ENCODE measurements at places on chromosomes 6 and 20.

DNA sequence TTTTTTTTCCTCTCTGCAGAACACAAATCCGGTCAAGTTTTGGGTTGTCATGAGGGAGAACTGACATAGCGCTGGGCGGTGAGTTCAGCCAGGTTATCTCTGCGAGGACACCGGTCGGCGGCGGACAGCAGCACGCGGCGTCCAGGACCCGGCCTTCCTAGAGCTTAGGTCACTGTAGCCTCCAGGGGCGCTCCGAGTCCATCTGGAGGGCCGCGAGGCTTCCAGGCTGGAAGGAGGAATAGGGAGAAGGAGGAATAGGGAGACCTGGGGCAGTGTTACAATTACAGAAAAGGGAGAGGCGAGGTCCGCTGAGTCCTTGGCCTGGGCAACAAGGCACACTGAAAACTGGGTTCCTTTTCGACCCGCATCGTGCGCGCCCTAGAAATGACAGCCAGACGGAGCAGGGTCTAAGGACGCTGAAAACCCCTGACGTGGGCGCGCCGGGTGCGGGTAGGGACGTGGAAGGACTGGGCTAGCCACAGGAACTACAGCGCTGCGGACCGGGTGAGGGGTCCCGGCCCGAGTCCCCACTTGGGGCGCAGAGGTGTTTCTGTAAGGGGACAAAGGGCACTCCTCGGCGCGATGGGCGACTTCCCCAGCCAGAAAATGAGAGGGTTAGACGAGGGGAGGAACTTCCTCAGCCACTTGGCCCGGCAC, 536 bp upstream of the FNDC1 start:
- DNase-seq, result no peak

- no peak for DNase-seq
These were observed 34.8 kb downstream of the SLC35D3 start for GRCh38 chr6:136956590-136957544.

DNA sequence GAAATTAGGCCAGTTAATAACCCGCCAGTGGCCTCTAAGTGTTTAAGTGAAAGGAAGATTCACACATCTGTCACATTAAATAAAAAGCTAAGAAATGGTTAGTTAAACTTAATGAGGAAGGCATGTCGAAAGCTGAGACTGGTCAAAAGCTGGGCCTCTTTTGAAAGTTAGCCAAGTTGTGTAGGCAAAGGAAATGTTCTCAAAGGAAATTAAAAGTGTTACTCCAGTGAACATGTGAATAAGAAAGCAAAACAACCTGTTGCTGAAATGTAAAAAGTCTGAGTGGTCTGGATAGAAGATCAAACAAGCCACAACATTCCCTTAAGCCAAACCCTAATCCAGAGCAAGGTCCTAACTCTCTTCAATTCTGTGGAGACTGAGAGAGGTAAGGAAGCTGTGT, 10.9 kb upstream of the MTRF1L start:
- no peak for DNase-seq

DNA sequence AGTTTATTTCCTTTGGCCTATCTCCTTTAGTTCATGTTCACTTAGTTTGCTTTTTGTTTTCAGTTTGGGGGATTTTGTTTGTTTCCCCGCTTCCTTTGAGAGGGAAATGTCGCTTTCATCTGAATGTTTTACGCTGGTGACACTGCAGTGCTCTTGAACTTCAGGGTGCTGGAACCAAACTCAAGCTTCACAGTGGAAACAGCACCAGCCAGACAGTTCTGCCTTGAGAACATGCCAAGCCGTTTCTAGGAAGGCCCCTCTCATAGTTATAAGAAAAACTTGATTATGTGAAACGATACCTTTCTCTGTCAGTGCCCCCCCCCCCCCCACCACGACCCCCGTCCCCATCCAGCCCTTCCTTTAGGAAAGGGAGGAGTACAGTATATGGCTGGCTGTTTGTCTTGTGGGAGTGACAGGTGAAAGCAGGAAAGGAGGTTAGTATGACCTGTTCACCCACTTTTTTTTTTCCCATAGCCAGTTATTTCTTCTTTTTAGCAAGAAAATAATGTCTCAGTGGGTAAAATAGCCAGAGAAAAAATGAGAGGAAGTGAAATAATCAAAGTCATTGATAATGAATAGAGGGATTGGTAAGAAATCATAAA, 130.1 kb downstream of the LRRC1 start:
- no peak for DNase-seq

DNA sequence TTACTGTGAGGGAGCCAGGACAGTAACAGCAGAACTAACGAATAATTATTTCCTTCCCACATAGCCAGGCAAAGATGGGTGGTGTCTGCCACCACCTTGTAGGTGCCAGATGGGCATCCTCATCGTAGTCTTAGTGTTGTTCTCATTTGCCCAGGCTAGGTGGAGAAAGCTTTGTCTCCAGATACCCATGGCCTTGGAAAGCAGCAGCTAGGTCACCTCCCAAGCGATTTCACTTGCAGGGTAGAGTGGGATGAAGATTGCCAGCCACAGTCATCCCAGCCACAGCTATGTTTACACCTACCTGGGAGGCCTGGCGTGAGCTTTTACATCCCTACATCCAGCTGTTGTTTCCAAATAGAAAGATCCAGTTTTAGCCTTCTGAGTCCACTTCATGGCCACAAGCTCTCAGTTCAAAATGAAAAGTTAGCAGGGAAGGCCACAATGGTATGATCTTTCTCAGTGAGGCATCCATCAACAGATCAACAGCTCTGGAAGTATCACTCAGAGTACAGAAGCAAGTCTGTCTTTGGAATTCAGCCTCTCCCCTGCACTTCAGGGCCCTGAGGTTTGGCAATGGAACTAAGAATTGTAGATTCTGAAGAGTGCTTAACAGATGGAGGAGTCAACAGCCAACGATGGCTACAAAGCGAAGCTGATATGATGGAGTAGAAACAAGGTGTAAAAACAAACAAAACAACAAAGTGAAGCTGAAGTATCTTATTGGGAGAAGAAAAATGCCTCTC, 11.0 kb upstream of the SNRPC start:
- no peak for DNase-seq

DNA sequence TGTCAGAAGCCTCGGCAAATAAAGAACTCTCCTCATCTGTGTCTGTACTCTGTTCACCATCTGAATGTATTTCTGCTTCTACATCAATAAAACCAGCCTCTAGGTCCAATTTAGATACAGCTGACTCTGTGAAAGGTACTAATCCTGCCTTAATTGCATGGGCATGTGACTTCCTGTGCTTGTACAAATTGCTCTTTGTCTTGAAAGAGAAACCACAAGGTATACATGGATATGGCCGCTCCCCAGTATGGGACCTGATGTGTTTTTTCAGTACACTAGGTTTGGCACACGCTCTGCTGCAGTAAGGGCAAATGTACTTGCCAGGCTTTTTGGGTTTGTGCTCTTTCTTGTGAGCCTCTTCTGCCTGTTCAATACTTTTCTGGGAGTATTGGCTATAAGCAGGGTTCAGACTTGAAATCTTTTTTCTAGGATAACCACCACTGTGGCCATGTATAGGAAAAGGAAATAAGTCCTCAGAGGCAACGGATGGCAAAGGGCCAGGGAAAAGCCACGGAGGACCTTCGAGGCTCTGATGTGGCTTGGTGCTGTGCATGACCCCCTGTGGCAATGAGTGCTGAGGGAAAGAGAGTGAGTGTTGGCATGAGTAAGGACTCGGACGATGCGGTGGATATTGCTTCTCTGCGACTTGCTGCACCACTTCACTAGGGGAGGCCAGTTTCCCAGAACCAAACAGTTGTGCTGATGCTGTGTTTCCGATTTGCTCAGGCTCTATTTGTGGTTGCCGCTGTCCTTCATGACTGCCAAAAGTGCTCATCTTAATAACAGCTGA, 170.9 kb downstream of the HIVEP2 start:
- DNase-seq, result no peak

GRCh38 chr6:144400321-144400720, 115.2 kb downstream of the UTRN start:
- no peak for DNase-seq

DNA sequence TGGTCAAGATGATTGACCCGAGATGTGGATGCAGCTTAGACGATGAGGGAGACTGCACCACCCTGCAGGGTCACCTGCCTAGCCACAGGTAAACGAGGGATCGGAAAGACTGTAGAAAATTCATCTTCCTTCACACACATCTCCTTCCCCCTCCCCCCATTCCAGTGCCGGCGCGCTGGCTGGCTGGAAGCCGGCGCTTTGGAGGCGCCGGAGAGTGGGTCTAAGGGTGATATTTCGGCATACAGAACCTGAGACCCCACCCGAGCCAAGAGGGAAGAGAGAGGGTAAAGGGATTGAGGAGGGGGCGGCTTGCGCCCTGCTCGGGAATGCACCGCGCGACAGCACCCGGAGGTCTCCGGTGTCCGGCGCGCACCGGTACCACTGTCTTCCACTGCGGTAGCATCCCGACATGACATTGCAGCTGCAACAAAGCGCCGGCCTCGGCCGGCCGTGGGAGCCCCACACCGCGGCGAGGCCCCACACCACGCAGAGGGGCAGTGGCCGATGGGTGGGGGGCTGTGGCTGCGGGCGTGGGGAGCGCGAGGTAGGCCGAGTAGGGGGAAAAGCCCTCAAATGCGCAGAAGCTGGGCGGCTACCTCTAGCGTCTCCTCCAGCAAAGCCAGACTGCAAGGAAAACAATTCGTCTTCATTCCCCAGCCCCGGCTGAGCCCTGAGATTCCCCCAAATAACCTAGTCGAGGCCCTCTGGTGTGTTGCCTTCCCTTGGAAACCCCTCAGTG, 984 bp downstream of the TNFRSF21 start:
- DNase-seq, result no peak

Measured in natural killer cell treated with Interleukin-12 subunit alpha and Interleukin-12 subunit beta and Interleukin-15 and Interleukin-18, amount 100 ng/mL, for 72 hours (primary cell).